ENCODE measurements at places on chromosomes 13 and 19.

DNA sequence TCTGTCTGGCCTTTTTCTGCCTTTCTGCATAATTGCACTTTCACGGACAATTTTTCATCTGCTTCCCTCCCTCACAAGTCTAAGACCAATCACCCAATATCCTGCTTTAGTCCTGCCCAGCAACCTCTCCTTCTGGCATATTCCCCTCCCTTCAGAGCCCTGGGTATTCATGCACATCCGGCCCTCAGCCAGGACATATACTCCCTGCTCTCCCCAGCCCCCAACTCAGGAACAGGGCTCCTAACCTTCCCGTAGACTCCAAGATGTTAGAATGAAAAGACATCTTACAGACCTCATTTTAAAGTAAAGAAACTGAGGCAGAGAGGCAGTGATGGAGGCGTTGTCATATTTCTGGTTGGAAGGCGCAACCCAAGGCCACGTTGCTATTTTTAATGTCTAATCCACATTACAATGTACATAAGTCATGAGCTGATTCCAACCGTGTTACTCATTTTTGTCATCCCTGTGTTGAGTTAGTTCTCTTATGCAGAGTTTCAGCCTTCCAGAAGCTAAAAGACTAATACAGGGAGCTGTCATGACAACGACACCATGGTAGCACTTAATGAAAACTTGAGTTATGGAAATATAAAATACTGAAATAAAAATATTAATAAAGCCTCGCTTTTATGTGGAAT lies 209.2 kb downstream of the TSHZ3 start:
- no peak for DNase-seq

GRCh38 chr13:24922387-24922744 lies 158.4 kb downstream of the RNF17 start:
- no peak for DNase-seq

DNA sequence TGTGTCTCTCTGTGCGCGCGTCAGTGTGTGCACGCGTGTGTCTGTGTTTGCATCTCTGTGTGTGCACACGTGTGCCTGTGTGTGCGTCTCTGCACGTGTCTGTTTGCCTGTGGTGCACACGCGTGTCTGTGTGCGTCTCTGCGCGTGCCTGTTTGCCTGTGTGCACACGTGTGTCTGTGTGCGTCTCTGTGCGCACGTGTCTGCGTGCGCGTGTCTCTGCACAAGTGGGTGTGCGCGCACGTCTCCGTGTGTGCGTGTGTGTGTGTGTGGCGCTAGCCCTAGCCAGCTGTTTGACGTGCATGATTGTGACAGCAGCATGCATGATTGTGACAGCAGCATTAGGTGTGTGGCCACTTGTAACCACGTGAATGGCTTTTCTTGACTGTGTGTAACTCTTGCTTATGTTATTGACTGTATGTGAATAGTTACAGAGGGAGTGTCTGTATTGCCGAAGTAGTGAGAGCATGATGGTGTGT lies 31.1 kb downstream of the ZNF146 start:
- DNase-seq = no peak

- no peak for DNase-seq
Measured at GRCh38 chr13:45704854-45705695, 3.0 kb downstream of the CBY2 start.

GRCh38 chr13:19961489-19961888 lies 3.0 kb downstream of the ZMYM2 start:
- no peak for DNase-seq

DNA sequence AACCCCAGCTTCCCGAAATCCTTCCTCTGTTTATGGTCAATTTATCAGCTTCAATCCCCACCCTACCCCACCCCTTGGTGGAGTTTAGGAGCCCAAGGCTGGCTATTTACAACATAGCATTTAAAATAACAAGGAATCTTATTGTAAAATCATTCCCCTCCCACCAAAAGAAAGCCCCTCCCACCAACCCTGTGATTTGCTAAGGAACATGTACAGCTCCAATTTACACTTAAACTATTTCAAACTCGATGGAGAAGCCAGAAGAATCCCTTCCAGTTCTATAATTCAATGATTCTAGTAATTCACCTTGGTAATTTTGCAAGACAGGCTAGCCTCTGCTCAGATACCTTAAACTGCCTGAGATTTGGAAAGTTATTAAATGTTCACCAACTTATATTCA lies 3.0 kb downstream of the LATS2 start:
- no peak for DNase-seq

GRCh38 chr19:28864024-28864503 lies 348.9 kb downstream of the UQCRFS1 start:
- DNase-seq = no peak

DNA sequence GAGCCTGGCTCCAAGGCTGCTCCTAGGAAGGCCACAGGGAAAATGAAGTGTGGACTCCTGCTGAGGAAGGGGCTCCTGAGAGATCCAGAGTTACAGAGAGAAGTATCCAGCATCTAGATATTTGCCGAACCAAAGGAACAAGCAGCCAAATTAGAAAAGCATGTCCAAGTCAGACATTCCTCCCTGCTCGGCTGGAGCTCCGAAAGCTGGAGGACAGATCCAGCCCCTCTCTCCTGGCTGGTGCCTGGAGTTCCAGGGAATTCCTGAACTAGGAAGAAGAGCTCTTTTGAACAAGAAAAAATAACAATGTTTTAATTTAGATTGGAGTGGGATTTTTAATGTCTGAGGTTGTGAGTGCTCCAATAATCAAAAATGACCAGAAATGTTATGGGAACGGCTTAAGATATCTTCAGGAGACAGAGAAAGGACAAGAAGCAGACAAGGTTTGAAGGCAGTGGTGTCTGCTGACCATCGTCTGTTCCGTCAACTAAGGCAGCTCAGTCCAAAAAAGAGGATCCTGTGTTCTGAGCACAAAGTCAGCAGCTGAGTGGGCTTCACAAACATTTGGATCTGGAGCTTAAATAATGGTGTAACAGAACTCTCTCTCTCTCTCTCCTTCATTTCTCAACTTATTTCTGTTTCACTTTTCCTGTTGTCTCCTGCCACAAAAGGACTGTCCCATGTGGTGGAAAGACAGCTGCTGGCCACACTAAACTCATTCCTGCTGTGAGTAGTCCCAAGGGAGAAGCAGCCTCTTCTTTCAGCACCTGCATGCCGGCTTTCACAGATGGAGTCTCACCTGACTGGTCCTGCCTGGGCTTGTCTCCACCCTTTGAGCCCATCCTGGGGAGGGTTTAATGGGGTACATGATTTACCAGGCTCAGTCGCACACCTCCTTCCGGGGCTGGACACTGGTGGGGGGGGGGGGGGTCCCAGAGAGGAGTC lies 31.5 kb upstream of the IRS2 start:
- no peak for DNase-seq

- no peak for DNase-seq
Measured at GRCh38 chr19:3112375-3113099, 18.4 kb downstream of the GNA11 start.

GRCh38 chr13:110336681-110337080 lies 29.6 kb downstream of the COL4A2 start:
- no peak for DNase-seq

GRCh38 chr19:19434483-19435045 lies 29.1 kb downstream of the GATAD2A start:
- no peak for DNase-seq

DNA sequence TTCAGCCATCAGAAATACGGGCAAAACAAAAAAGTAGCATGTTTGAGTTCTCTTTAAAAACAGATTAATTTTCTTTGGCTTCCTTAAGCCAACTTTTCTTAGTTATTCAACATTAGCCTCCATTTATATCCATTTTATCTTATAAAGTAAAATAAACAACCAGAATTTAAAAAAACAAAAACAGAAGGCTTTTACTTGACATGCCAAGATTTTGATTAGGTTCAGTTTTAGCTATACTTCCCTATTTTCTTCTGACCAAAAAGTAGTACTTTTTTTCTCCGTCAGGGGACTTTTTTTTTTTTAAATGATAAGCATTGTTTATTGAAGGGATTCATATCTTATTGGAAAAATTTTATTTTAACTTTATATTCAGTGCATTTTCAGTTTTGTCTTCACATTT lies 18.1 kb downstream of the RNASEH2B start:
- DNase-seq = no peak

DNA sequence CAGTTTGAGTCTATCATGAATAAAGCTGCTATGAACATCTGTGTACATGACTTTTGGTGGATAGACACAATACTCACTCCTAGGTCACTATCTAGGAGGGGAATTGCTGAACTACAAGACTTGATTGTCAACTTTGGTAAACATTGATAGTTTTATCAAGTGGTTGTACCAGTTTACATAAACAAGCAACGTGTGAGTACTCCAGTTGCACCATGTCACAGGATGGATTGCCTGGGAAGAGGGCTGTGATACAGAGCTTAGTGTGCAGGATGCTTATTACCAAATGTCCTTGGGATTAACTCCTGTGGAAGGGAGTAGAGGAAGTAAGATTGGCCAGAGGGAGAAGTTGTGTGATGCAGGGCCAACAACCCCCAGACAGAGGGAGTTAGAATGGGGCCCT lies 37.7 kb downstream of the RAP2A start:
- DNase-seq = no peak
